GM23248 (cell line): ENCODE measurements at places on chromosomes 7 and 10. TPM values are rescaled to one million over a fixed set of nuclear protein-coding genes. Genes with fewer than 3 reads are reported as not detected.

The AS3MT gene
- total RNA-seq: 1.3 and 2.3 TPM in 2 replicates

GRCh38 chr7:104983076-104983577 is 30.9 kb upstream of the KMT2E start:
- no peaks in the 10 kb centered on the region for H3K27me3 ChIP-seq
- peak overlapping the region; percentile 76 for H3K4me3 ChIP-seq
- no peak for DNase-seq

DNA sequence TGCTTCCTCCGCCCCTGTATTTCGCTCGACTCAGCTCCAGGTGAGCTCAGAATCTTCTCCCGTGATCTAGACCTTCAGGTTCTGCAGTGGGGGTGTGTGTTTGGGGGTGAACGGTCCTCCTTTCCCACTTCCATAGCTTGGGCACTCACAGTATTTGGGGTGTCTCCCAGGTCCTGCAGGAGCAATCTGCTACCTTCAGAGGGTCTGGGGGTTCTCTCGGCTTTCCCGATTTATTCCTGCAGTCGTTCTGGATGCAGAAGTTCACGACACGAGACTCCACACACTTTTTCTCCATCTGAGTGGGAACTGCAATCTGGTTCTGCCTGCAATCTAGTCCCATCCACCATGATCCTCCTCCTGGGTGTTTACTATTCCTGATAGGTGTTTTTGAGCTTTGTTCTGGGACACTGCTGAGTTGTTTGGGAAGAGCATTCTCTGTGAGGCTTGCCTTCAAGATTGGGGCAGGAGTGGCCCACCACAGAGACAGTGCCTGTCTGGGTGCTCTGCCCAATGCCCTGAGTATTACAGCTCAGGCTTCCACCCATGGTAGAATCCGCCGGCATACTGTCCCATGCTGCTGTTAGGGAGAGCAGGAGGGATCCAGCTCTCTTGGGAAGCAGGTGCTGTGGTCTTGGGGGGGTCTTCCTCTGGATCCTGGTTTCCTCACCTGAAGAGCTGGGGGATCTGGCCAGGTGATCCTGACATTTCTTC is 29.8 kb downstream of the JAKMIP3 start:
- no peaks in the 10 kb centered on the region for H3K4me1 ChIP-seq
- H3K27ac ChIP-seq: no peak overlapping the region
- peaks cover 4% of the 10 kb centered on the region; the same call in 1 of the 2 replicates for H3K27me3 ChIP-seq
- no peaks in the 10 kb centered on the region for H3K36me3 ChIP-seq

DNA sequence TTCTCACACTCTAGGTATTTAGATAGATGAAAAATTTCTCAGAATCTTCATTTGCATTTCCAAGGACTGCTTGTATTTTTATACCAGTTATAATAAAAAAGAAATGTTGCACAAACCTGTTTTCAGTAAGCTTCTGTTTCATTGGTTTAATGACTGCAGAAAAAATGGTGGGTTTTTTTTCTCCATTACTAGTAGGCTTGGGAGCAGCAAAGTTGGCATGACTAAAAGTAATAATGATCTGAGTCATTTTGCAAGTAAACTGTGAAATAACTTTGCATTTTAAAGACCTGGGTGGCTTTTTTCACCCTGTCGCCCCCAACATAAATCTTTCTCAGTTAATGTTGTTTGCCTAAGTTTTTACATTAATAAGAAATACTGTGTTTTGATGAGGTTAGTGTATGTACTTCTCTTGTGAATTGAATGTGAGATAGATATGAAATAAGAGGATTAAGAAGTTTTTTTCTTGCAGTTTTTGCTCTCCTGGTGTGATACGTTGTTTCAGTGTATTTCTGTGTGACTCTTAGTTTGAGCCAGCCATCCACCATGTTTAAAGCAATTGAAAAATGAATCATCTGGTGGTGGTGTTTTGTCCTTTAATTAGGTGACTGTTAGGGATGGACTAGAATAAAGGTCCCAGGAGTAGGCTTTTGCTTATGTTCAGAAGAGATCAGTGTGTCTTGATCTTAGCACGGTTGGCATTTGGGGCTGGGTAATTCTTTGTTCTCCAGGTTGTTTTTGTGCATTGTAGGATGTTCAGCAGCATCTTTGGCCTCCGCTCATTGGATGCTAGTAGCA is 1.8 kb downstream of the GNAI1 start:
- no peaks in the 10 kb centered on the region for H3K36me3 ChIP-seq
- peak; percentile 87 for DNase-seq
- H3K27ac ChIP-seq: peak overlapping the region; percentile 50
- peaks cover 37% of the 10 kb centered on the region for H3K4me1 ChIP-seq

The AOAH gene
- total RNA-seq: not detected in 2 replicates

GRCh38 chr10:49347342-49347741 is 48.4 kb downstream of the C10orf71 start:
- no peaks in the 10 kb centered on the region for H3K36me3 ChIP-seq
- no peak for DNase-seq
- H3K27me3 ChIP-seq: peaks cover 11% of the 10 kb centered on the region

GRCh38 chr7:92042056-92042737 is 92.1 kb downstream of the CYP51A1 start:
- no peaks in the 10 kb centered on the region for H3K27me3 ChIP-seq
- DNase-seq: no peak
- no peak overlapping the region for H3K27ac ChIP-seq
- no peak overlapping the region for H3K4me3 ChIP-seq

The CRPPA gene
- total RNA-seq: 1.8 and 3.8 TPM in 2 replicates

DNA sequence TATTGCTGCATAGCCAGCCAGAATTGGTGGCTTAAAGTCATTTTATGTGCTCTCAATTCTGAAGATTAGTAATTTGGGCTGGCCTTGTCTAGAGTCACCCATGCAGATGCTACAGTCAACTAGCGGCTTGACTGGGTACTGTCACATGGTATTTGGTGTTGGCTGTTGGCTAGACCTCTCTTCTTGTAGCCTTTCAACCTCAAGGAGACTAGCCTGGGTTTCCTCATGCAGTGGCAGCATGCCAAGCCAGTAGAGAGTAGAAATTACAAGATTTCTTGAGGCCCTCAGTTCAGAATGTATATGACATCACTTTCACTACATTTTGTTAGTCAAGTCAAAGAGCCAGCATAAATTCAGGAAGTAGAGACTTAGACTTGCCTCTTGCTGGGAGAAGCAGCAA is 3.7 kb upstream of the ZNF800 start:
- no peaks in the 10 kb centered on the region for H3K36me3 ChIP-seq
- peaks cover 1% of the 10 kb centered on the region; the same call in 1 of the 2 replicates for H3K4me1 ChIP-seq
- H3K27ac ChIP-seq: no peak overlapping the region
- H3K27me3 ChIP-seq: peaks cover 9% of the 10 kb centered on the region; the same call in 1 of the 2 replicates

- no peak overlapping the region for H3K4me3 ChIP-seq
- H3K4me1 ChIP-seq: no peaks in the 10 kb centered on the region
- no peak overlapping the region for H3K27ac ChIP-seq
- no peaks in the 10 kb centered on the region for H3K36me3 ChIP-seq
- DNase-seq: no peak
- peaks cover 51% of the 10 kb centered on the region for H3K27me3 ChIP-seq
Measured at GRCh38 chr10:113993489-113993991, 50.1 kb upstream of the ADRB1 start.

The SPDYE16 gene
- total RNA-seq: not detected in 2 replicates

- no peak overlapping the region for H3K27ac ChIP-seq
- peak; percentile 21 for DNase-seq
- H3K27me3 ChIP-seq: no peaks in the 10 kb centered on the region
Measured at GRCh38 chr7:118186501-118186900, 2.5 kb downstream of the LSM8 start.

DNA sequence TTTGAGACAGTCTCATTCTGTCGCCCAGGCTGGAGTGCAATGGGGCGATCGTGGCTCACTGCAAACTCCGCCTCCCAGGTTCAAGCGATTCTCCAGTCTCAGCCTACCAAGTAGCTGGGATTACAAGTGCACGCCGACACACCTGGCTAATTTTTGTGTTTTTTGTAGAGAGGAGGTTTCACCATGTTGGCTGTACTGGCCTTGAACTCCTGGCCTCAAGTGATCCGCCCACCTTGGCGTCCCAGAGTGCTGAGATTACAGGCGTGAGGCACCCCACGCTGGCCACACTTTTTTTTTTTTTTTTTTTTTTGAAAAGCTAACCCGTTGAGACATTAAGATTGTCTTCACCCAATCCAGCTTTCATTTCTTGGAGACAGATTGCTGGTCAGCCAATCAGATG is 2.1 kb downstream of the ZNF273 start:
- no peaks in the 10 kb centered on the region for H3K36me3 ChIP-seq
- H3K27ac ChIP-seq: no peak overlapping the region
- H3K4me1 ChIP-seq: peaks cover 4% of the 10 kb centered on the region
- H3K4me3 ChIP-seq: peak overlapping the region; percentile 63

The VSTM4 gene
- 8.7 and 9.5 TPM in 2 replicates for total RNA-seq

DNA sequence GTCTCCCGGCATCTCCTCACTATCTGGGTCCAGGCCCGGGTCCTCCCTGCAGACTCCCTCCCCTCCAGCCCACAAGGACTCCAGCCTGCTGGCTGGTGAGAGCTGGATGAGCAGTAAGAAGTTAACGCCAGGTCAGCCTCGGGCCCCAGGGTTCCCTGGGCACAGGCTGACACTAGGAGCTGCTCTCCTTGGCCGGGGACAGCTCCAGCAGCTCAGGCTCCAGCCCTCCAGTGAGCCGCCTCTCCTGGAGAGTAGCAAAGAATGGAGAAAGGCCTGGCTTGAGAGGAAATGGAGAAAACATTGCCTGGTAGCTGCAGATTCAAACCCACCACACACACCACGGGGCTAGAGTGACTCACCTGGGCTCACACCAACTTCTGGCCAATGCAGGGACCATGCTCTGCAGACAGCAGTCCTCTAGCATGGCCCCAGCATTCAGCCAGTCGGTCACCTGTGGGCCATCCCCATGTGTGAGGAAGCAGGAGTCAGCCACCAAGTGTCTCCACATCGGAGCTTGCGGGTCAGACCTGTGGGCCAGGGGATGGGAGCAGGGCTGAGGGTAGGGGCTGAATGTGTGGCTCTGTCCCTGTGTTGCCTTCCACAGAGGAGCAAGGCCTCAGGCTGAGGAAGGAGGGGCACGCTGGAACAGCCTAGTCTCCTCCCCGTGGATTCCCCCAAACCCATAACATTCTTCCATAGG is 6.5 kb downstream of the SAP25 start:
- peak; percentile 34 for DNase-seq
- H3K27ac ChIP-seq: no peak overlapping the region
- H3K27me3 ChIP-seq: no peaks in the 10 kb centered on the region; the same call in 1 of the 2 replicates
- no peaks in the 10 kb centered on the region for H3K4me1 ChIP-seq
- no peak overlapping the region for H3K4me3 ChIP-seq

The FAM25C gene
- not detected in 2 replicates for total RNA-seq

GRCh38 chr7:91620827-91621226 is 259.7 kb downstream of the MTERF1 start:
- no peaks in the 10 kb centered on the region for H3K36me3 ChIP-seq
- no peaks in the 10 kb centered on the region for H3K27me3 ChIP-seq
- H3K4me1 ChIP-seq: no peaks in the 10 kb centered on the region

DNA sequence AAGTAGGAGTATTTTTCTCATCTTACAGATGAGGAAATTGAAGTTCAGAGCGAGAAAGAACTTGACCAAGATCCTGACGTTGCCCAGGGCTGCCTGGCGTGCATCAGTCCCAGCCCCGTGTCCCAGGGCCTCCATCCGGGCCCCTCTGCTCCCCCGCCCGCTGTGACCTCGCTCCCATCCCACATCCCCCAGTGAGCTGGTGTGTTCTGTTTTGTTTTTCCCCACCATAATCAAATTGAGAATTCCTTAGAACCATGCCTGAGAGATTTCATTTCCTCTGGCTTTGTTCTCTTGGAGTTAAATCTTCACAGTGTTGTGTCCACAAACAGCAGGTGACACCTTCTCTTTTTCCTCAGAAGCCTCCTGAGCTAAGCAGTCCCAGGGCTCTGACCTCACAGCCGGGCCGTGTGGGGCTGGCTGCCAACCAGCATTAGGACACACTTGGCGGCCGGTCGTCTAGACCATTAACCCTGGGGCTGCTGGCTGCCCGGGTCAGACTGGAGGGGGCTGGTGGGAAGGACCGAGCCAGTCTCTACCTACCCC is 44.3 kb downstream of the PFKP start:
- peak; percentile 32 for DNase-seq
- no peaks in the 10 kb centered on the region for H3K27me3 ChIP-seq
- H3K4me1 ChIP-seq: peaks cover 7% of the 10 kb centered on the region; the same call in 1 of the 2 replicates
- no peak overlapping the region for H3K4me3 ChIP-seq
- peaks cover 42% of the 10 kb centered on the region for H3K36me3 ChIP-seq

DNA sequence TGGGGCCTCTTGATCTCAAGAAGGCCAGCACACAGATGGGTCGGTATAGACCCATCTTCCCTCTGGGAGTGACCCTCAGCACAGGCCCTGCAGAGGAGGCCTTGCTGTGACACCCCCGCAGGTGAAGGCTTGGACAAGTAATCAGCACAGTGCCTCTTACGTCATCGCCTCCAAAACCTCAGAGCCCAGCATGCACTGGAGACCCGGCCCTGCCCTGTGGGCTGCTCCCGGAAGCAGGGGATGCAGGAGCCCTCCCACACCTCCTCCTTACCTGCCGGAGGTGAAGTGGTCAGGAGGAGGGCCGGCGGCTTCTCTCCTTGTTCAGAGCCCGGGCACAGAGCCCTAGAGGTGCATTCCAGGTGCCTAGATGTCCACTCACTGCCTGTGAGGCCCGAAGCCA is 121.4 kb downstream of the PAXIP1 start:
- DNase-seq: no peak
- no peaks in the 10 kb centered on the region for H3K4me1 ChIP-seq
- no peak overlapping the region for H3K27ac ChIP-seq
- H3K4me3 ChIP-seq: no peak overlapping the region

The CDCA7L gene
- total RNA-seq: 44.1 and 45.9 TPM in 2 replicates

The MSMB gene
- total RNA-seq: not detected in 2 replicates

The SFXN3 gene
- 79.8 and 103 TPM in 2 replicates for total RNA-seq

The ITIH5 gene
- total RNA-seq: not detected in 2 replicates

GRCh38 chr7:141649865-141650634 is 51.9 kb downstream of the DENND11 start:
- no peaks in the 10 kb centered on the region for H3K27me3 ChIP-seq
- DNase-seq: peak; percentile 93
- H3K4me1 ChIP-seq: no peaks in the 10 kb centered on the region
- H3K27ac ChIP-seq: peak overlapping the region; percentile 32; the same call in 1 of the 2 replicates
- no peak overlapping the region for H3K4me3 ChIP-seq
- peaks cover 9% of the 10 kb centered on the region for H3K36me3 ChIP-seq
